MM.1S (cell line): ENCODE measurements at places on chromosomes 1 and 21.

DNA sequence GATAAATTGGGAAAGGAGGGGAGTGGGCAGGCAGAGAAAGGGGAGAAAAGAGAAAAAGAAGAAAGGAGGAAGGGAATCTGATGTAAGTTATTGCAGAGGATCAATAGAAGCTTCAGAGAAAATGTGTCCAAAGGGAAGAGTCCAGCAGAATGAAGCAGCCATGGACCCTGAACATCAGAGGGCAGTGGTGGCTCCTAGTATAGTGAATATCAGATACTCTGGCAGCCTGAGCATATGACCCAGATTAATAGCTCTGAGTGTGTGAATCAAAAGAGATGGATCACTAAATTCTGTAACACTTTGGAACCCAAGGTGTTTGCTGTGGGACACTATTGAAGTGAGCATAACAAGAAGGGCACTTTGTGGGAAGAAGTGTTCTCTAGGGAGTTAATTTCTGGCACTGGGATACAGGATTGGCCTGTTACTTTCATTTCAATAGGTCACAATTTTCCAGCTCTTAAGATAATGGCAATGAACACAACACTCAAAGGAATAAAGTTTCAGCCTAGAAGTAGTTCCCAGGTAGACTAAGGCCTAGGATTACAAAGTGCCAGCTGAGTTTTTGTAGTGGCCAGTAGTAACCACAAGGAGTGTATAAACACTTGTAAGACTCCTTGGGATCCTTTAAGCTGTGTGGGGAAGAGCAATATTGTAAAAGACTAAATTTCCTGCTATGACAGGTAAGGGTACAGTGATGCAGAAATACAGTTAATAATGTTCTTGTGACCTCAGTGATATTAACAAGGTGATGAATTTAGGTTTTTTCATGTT, 164.5 kb upstream of the BEND5 start:
- no peak for DNase-seq
- H3K4me1 ChIP-seq: peaks cover 8% of the 10 kb centered on the region; the same call in 1 of the 2 replicates
- no peak overlapping the region for H3K27ac ChIP-seq

DNA sequence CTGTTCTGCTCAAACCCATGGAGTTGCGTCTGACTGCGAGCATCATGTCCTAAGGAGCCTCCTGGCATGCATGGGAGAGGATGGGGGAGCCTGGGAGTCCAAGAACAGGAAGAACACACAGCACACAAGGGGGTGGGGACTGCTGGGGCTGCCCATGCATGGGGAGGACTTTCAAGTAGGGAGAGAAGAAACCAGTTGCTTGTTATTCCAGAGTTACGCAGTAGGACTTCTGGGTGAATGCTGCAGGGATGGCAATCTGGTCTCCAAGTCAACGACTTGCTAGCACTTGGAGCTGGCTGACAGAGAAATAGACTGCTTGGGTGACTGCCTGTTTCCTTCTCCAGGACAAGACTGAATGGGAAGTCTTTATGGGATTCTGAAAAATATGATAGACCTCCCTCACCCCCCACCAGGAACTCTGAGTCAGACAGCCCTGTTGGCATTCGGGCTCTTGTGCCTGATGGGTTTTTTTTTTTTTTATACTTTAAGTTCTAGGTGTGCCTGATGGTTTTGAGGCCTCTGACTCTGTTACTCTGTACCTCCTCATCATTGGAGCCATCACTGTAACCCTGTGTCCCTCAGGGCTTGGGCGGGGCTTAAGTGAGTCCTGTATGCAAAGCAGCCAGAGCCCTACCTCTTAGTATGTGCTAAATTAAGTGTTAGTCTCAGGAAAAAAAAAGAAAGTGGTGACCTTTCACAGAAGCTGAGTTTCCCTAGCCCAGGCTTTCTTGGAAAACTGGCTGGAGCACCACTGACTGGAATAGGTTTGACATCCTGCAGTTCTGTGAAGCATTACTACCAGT, 30.3 kb downstream of the MAP3K21 start:
- H3K27ac ChIP-seq: no peak overlapping the region
- no peak overlapping the region for H3K4me3 ChIP-seq
- peak; percentile 38 for DNase-seq
- H3K36me3 ChIP-seq: no peaks in the 10 kb centered on the region
- no peaks in the 10 kb centered on the region for H3K27me3 ChIP-seq
- H3K4me1 ChIP-seq: peaks cover 5% of the 10 kb centered on the region

DNA sequence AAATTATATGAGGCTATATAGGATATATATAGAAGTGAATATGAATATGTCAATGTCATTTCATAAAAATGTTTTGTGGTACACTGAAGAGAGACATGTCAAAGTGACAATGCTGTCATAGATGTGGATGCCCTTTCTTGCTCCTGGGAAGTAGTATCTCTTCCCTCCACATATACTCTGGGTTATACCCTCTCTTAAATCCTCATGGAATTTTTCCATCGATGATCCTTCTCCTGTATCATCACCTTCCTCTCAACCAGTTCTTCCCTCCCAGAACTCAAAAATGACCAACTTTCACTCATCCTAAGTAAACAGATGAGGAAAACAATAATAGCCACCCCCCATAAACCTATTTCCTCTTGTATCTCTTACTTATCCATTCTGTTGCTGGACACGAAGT, 351.5 kb downstream of the USP25 start:
- H3K27me3 ChIP-seq: no peaks in the 10 kb centered on the region
- H3K36me3 ChIP-seq: no peaks in the 10 kb centered on the region
- H3K4me1 ChIP-seq: no peaks in the 10 kb centered on the region
- H3K27ac ChIP-seq: no peak overlapping the region
- H3K4me3 ChIP-seq: no peak overlapping the region

- no peaks in the 10 kb centered on the region for H3K4me1 ChIP-seq
- H3K27ac ChIP-seq: no peak overlapping the region
- no peaks in the 10 kb centered on the region for H3K27me3 ChIP-seq
- H3K36me3 ChIP-seq: no peaks in the 10 kb centered on the region
Observed at GRCh38 chr1:177981200-177981599, 11.3 kb upstream of the SEC16B start.

- H3K36me3 ChIP-seq: no peaks in the 10 kb centered on the region
- H3K4me3 ChIP-seq: peak overlapping the region; percentile 25; the same call in 1 of the 2 replicates
- H3K4me1 ChIP-seq: no peaks in the 10 kb centered on the region
- no peaks in the 10 kb centered on the region for H3K27me3 ChIP-seq
Observed at GRCh38 chr1:245310571-245311531, 156.1 kb downstream of the KIF26B start.

- no peak overlapping the region for H3K27ac ChIP-seq
- H3K4me3 ChIP-seq: no peak overlapping the region
- no peak for DNase-seq
Observed at GRCh38 chr21:31848326-31848985, 24.4 kb upstream of the HUNK start.

- H3K4me3 ChIP-seq: no peak overlapping the region
- no peaks in the 10 kb centered on the region for H3K4me1 ChIP-seq
- no peaks in the 10 kb centered on the region for H3K36me3 ChIP-seq
- no peak overlapping the region for H3K27ac ChIP-seq
Observed at GRCh38 chr1:6345009-6345408, 48.6 kb downstream of the ACOT7 start.

DNA sequence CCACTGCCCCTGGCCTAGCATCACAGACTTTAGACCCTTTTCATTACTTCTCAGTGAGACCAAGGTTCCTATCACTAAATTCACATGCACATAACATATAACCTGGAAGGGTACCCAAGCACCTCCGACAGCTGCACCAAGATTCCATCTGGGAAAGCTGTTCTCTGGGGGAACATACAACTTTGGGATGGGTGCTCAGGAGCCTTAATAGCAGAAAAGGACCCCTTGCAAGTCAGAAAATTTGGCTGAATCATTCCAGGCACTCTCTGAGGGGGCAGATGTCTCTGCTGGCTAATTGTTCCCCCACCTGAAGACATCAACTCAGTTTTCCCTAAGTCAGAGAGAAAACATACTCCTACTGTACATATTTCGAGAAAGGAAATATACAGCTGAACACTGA, 41.3 kb upstream of the PSEN2 start:
- no peak for DNase-seq
- H3K27me3 ChIP-seq: no peaks in the 10 kb centered on the region
- peaks cover 6% of the 10 kb centered on the region for H3K4me1 ChIP-seq
- H3K27ac ChIP-seq: no peak overlapping the region
- H3K36me3 ChIP-seq: no peaks in the 10 kb centered on the region
- no peak overlapping the region for H3K4me3 ChIP-seq

GRCh38 chr1:224852901-224853568, 76.4 kb upstream of the DNAH14 start:
- no peak overlapping the region for H3K27ac ChIP-seq
- H3K4me3 ChIP-seq: no peak overlapping the region
- peak; percentile 16 for DNase-seq
- no peaks in the 10 kb centered on the region for H3K27me3 ChIP-seq
- H3K36me3 ChIP-seq: no peaks in the 10 kb centered on the region

GRCh38 chr1:53413175-53414001, 45.8 kb upstream of the DMRTB1 start:
- no peak overlapping the region for H3K4me3 ChIP-seq
- no peak for DNase-seq
- H3K4me1 ChIP-seq: no peaks in the 10 kb centered on the region
- H3K36me3 ChIP-seq: no peaks in the 10 kb centered on the region
- no peaks in the 10 kb centered on the region for H3K27me3 ChIP-seq

- H3K4me1 ChIP-seq: peaks cover 58% of the 10 kb centered on the region
- no peaks in the 10 kb centered on the region for H3K27me3 ChIP-seq
- no peak for DNase-seq
- H3K36me3 ChIP-seq: no peaks in the 10 kb centered on the region
- H3K4me3 ChIP-seq: no peak overlapping the region
Observed at GRCh38 chr1:162629651-162630050, 2.6 kb upstream of the DDR2 start.

DNA sequence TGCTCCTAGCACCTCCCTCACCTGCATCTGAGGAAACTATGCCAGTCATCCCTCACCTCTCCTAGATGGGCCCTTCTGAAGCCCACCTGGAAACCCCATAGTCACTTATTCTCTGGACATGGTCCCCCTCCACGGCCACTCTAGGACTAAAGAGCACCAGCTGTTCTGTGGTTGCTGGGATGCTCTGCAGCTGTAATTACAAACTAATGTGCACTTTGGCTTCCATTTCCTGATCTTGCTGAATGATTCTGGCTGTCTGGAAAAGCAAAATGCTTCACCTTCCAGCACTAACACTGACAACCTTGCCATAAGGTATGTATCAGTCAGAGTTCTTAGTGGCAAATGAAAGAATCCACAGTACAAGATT, 48.7 kb upstream of the PSEN2 start:
- H3K27ac ChIP-seq: no peak overlapping the region
- no peak overlapping the region for H3K4me3 ChIP-seq
- no peaks in the 10 kb centered on the region for H3K27me3 ChIP-seq
- no peaks in the 10 kb centered on the region for H3K4me1 ChIP-seq
- no peak for DNase-seq

GRCh38 chr1:45922813-45923212, 119.4 kb downstream of the MAST2 start:
- H3K36me3 ChIP-seq: no peaks in the 10 kb centered on the region
- no peaks in the 10 kb centered on the region for H3K27me3 ChIP-seq
- H3K4me3 ChIP-seq: no peak overlapping the region
- H3K4me1 ChIP-seq: peaks cover 24% of the 10 kb centered on the region

- no peaks in the 10 kb centered on the region for H3K36me3 ChIP-seq
- no peak for DNase-seq
- no peaks in the 10 kb centered on the region for H3K27me3 ChIP-seq
- H3K4me1 ChIP-seq: no peaks in the 10 kb centered on the region
- H3K4me3 ChIP-seq: no peak overlapping the region
Observed at GRCh38 chr1:110091791-110092190, 20.5 kb upstream of the UBL4B start.

DNA sequence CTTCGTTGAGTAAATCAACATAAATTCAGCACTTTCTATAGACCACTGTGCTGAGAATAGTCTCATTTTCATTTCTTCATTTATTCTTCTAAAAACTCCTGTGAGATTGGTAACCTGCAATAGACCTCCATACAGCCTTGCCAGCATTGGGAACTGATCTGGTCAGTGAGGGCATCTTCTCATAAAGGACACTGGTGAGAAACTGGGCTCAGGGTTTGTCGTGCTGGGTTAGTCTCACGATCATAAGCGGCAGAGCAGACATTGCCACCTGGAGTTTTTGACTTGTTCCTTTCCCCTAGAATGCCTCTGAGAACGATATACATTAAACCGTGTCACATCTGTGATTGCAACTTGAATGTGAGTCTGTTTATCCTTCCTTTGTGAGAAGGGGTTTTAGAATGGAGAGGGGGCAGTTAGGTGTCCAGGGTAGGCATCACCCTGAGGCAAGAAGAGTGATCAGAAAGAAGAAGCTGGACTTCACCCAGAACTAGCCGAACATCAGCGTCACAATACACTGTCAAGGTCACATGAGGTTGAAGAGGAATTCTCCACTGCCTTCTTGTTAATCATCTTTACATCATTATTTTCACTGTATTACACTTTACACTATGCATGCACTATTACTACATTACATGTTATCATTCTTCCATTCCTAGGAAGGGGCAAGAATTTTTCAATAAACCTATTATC, 1.4 kb upstream of the TTLL7 start:
- H3K27ac ChIP-seq: no peak overlapping the region
- peaks cover 22% of the 10 kb centered on the region; the same call in 1 of the 2 replicates for H3K4me1 ChIP-seq
- DNase-seq: no peak
- H3K4me3 ChIP-seq: no peak overlapping the region
- H3K36me3 ChIP-seq: no peaks in the 10 kb centered on the region
- no peaks in the 10 kb centered on the region for H3K27me3 ChIP-seq

- no peaks in the 10 kb centered on the region for H3K4me1 ChIP-seq
- H3K4me3 ChIP-seq: no peak overlapping the region
- H3K27ac ChIP-seq: no peak overlapping the region
- DNase-seq: no peak
- no peaks in the 10 kb centered on the region for H3K27me3 ChIP-seq
- no peaks in the 10 kb centered on the region for H3K36me3 ChIP-seq
Observed at GRCh38 chr1:56898879-56899278, 44.3 kb downstream of the C8A start.

- H3K27ac ChIP-seq: no peak overlapping the region
- H3K4me1 ChIP-seq: no peaks in the 10 kb centered on the region
- H3K27me3 ChIP-seq: no peaks in the 10 kb centered on the region
- no peak overlapping the region for H3K4me3 ChIP-seq
- DNase-seq: no peak
- H3K36me3 ChIP-seq: no peaks in the 10 kb centered on the region
Observed at GRCh38 chr1:178275553-178275952, 181.6 kb downstream of the RASAL2 start.

GRCh38 chr21:41765420-41765821, 1.4 kb downstream of the RIPK4 start:
- H3K4me3 ChIP-seq: no peak overlapping the region
- no peak for DNase-seq
- no peak overlapping the region for H3K27ac ChIP-seq
- H3K4me1 ChIP-seq: no peaks in the 10 kb centered on the region

GRCh38 chr1:7975212-7975865, 13.8 kb downstream of the PARK7 start:
- no peak for DNase-seq
- H3K36me3 ChIP-seq: peaks cover 11% of the 10 kb centered on the region; the same call in 1 of the 2 replicates
- no peak overlapping the region for H3K4me3 ChIP-seq

- H3K27me3 ChIP-seq: no peaks in the 10 kb centered on the region
- no peaks in the 10 kb centered on the region for H3K36me3 ChIP-seq
- no peak overlapping the region for H3K27ac ChIP-seq
Observed at GRCh38 chr1:235741294-235741693, 91.7 kb upstream of the GNG4 start.

GRCh38 chr1:38061883-38062328, 15.3 kb upstream of the POU3F1 start:
- H3K4me3 ChIP-seq: no peak overlapping the region
- no peaks in the 10 kb centered on the region for H3K27me3 ChIP-seq
- H3K36me3 ChIP-seq: no peaks in the 10 kb centered on the region
- no peak overlapping the region for H3K27ac ChIP-seq
- DNase-seq: no peak
- no peaks in the 10 kb centered on the region for H3K4me1 ChIP-seq
